ENCODE measurements at places on chromosomes 2 and 18.
A peak's percentile ranks its signal among the peaks of the same experiment; 100 is the strongest.

- no peak for DNase-seq
Measured at GRCh38 chr2:129798626-129799025, 180.8 kb upstream of the RAB6C start.

GRCh38 chr2:5521461-5521860, 170.7 kb upstream of the SOX11 start:
- no peak for DNase-seq

- DNase-seq, result no peak
Measured at GRCh38 chr2:165810418-165810817, 16.4 kb upstream of the GALNT3 start.

- DNase-seq, result no peak
Measured at GRCh38 chr18:39587586-39587985, 2022.0 kb upstream of the CELF4 start.

GRCh38 chr18:78974115-78974761, 5.4 kb upstream of the SALL3 start:
- DNase-seq, result no peak

DNA sequence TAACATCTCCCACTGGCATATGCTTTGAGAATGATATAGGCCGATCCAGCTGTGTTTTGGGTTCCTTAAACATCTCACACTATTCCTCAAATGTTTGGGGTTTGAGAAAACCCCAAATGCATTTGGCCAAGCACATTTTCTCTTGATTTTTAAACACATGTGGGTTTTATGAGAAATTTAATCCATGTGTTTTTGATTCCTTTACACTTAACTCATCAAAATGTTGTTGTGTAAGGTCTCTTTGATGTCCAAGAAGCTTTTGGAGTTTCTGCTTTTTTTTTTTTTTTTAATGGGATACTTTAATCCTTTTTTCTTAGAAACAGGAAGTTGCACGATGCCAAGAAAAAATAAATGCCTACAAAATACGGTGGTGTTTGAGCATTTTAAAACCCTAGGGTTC, 339.8 kb upstream of the TCF4 start:
- no peak for DNase-seq

GRCh38 chr2:112198780-112199179, 56.1 kb downstream of the ZC3H8 start:
- no peak for DNase-seq

DNA sequence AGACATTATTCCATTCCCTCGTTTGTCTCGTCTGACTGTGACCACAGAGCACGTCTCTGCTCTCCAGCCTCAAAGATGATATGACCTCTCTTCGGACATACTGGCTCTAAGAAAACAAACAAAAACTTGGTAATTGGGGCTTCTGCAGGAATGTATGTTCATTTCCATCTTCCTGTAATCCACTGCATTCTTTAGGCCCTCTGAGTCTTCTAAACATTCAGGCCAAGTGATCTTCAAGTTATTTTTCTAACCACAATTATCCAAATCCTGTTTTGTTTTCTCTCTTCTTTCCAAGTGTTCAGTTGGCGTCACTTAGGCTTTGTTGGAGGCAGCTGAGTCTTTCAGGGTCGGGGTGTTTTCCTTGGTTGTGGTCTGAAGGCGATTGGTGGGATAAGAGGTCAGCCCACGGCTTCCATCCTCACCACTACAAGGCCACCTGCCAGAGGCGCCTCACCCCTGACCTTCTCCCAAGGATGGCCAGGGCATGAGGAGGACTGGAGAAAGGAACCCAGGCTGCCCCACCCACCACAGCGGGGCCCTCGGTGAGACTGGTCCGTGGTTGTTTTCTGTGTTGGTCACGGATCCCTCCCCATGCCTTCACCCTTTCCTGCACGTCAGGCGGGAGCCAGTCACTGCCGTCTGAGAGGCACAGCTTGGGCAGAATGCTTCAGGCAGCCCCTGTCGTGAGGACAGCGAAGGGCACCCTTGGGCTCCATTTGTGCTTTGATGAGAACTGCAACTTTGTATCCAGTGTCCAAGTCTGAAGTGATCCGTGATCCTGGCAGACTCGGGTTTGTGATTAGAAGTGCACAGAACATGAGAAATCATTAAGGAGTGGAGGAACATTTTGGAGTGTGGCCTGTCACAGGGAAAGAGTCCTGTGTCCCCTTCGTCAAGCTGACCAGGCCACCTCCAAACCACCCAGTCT, 88.6 kb upstream of the FHL2 start:
- no peak for DNase-seq

GRCh38 chr18:76564117-76564516, 69.1 kb upstream of the ZNF516 start:
- no peak for DNase-seq

DNA sequence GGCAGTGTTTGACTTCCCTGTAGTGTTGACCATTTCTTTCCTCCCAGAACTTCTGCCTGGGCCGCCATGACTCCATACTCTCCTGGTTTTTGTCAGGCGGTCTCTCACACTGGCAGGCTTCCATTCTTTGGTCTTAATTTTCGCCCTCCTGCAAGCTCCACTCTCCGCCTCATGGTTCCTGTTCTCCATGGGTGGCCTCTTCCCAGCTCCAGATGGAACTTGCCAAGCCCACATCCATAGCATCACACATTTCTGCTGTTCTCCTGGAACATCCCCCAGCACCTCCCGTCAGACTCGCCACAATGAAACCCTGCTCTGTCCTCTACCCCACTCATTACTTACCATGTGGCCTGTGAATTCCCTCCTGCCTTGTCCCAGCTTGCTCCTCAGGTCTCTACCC, 896 bp upstream of the AFF3 start:
- no peak for DNase-seq

DNA sequence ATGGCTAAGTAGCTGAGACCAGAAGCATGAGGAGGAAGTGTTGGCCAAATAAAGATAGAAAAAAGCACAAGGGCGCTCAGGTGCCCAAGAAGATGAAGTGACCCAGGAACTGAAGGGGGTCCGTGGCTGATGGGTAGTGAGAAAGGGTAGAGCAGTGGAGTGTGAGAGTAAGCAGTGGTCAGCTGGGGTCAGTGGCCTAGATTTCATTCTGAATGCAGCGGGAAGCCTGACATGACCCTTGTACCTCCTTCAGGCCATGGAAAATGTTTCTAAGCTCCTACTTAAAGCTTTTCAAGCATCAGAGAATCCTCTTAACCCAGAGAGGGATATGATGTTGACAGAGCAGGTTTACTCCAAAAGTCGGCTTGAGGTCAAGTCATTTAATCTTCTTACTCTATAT, 89.0 kb upstream of the UNC80 start:
- DNase-seq, result no peak

DNA sequence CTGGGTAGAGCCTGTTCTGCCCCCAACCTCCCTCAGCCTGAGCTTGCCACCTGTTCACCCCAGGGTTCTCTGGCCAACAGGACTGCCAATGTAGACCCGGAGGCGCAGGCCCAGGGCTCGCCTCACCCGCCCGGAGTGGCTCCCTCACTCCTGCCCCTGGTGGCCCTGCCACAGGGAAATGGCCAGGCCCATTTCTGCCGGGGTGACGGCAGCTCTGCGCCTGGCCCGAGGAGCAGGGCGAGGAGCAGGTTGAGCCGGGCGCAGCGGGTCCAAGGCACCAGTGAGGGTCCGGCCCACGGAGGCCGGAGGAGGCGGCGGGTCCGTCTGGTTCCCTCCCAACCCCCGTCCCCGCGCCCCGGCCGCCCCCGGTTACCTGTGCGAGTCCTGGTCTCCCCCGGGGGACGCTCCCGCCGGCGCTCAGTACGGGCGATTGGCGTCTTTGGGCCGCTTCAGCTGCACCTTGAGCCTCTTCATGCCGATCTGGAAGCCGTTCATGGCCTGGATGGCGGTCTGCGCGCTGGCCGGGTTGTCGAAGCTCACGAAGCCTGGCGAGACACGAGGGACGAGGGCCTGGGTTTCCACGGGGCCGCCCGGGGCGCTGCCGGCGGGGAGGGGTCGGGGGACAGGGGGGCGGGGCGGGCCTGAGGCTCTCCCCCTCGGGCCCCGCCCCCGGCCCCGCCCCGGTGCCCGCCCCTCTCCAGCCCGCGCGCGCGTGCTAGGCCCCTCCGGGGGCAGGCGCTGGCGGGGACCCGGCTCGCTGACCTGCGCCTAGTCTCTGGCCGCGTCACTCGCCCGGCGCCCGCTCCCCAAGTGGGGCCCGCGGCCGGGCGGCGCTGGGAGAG, 312.0 kb downstream of the CELF4 start:
- DNase-seq, result no peak

DNA sequence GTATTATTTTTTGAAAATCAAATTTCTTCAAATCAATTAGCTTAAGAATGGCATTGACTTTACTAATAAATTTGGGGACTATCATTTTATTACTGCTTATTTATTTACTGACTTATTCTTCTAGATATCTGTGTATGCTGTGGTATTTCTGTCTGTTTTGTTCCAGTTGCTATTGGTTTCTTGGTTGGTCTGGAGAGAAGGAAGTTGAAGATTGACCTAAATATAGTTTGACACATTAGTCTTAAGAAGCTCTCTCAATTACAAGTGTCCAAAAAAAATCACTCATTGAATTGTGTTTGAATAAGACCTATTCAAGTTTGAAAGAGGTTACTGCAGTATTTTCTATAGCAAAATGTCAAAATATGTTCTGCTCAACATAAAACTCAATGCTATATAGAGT, 153.3 kb upstream of the KYNU start:
- DNase-seq, result peak; percentile 1

GRCh38 chr2:67712484-67712883, 315.4 kb downstream of the ETAA1 start:
- no peak for DNase-seq

DNA sequence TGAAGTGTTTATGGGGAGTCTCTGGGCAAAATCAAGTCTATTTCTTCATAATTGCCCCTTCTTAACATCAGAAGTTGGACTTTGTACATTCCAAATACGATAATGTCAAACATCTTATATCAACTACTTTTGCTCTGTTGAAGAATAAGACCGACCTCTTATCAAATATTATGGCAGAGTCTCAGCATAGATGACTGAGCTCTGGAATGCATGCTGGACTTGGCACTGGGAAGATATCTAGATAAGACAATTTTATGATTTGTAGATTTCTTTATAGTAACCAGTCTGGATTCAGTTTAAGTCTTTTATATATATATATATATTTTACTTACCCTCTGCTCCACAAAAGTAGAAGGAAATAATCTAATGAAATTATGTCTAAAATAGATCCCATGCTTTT, 8.2 kb downstream of the APLF start:
- no peak for DNase-seq

DNA sequence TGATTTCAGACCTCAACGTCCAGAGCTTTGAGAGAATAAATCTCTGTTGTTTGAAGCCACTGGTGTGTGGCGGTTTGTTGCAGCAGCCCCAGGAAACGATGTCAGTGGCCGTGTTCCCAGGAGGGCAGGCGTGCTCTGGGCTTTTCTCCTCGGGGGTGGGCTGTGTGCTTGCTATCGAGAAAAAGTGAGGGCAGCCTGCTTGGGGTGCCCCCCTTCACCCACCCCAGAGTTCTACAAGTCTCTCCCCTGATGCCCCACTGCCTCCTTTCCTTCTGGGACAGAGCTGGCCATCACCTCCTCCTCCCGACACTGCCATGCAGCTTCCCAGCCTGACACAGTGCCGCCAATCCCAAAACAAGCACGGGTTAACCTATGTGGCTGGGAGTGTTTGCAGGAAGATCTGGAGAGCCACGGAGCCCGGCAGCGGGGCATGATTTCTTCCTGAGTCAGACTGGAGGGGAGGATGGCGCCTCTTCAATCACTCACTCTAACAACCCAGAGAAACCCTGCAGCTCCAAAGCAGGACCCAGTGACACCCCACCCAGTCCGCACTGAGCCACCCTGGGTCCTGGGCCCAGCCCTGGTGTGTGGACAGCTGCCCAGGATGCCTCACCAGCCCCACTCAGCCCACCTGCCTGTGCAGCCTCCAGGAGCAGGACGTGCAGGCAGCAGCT, 213.7 kb upstream of the RAB6C start:
- no peak for DNase-seq

GRCh38 chr2:14998546-14998945, 366.0 kb downstream of the LRATD1 start:
- DNase-seq, result no peak

GRCh38 chr2:26850505-26850904, 2.6 kb downstream of the DPYSL5 start:
- no peak for DNase-seq

DNA sequence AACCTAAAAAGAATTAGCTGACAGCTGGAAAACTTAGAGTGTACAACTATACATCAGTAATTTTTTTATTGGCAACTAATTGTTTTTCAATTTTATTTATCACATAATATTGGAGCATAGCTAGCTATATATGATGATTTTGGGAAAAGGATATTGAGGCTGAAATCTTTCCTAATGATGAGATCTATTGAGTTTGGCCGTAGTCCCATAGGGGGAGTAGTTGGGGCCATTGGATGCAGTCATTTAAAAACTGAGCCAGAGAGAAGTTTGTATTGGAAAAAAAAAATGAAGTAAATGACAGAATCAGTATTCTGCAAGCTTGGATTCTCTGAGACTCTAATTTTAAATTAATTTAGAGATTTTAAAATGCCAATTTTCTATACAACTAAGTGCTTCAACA, 179.8 kb downstream of the LTBP1 start:
- DNase-seq, result no peak

DNA sequence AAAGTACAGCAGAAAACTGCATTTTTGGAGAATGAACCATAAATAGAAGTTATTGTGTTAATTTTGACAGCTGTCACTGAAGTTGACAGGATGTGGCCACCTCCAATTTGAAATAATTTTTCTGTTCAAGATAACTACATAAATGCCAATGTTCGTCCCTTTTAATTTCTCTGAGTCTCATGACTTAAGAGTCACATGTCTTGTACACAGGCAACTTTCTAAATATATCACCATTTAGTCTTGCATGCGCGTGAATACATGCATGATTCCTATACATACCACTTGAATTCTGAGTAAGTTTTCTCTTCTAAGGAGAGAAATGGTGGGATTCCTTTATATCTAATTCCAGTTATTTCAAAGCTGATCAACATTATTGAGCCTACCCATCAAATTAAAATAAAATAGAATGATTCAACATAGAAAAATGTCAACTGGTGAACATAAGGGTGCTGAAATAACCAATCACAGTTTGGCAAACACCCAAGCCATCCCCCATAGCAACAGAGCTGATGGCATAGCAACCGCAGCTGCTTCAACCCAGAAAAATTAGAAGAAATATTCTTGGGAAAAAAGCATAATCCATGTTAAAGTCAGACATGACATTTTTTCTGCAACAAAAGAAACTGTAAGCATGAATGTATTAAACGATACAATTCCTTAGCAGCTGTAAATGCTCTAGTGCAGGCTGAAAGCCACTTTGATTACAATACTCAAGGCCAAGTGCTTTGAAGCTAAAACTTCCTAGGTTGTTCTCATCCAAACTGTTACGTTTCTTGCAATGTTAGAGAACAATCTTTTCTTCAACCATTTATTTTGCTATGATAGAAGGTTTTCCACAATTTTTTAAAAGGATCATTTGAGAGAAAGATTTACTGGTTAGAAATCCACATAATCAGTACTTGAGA, 282.7 kb downstream of the DLGAP1 start:
- DNase-seq, result no peak

- DNase-seq, result no peak
Measured at GRCh38 chr2:74226648-74227213, 28.3 kb downstream of the MTHFD2 start.

GRCh38 chr2:236915186-236915585, 170.5 kb upstream of the COPS8 start:
- no peak for DNase-seq
